ENCODE measurements at places on chromosomes 11 and 22.

DNA sequence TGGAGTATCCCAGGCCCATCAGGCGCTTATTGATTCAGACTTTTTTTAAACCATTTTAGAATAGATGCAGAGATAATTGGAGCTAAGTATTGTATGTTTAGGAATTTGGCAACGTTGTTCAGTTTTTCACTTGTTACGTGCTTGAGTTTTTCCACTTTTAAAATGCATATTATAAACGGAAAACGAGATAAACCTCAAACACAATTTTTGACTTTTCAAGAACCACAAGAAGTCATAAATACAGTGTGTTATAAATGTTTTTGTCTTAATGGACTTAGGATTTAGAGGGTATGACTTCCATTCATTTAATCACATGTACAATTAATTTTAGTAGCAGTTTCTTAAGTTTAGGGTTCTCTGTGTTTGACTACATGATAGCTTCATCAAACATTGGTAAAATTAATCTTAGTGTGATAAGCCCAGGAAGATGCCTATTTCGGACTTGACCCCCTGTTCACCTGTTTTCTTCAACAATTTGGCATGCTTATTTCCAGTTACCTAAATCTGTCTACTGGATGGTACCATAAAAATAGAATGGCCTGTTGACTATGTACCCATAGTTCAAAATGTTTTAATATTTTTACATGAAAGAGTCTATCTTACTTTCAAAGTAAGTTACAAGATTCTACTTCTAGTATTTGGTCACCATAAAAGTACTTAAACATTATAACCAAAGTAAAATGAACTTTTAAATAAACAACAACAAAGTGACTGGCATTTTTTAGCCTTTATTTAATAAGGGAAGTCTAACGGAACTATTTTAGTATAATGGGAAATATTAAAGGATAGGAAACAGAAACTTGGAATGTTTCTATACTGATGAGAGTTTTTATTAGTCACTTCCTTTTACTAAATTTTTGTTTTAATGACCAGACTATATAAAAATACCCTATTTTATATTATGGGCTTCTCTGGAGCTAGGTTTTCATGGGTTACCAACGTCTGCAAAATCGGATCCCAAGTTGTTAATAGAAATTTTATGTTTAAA lies 1.4 kb downstream of the ZC3H12C start:
- no peak for DNase-seq

DNA sequence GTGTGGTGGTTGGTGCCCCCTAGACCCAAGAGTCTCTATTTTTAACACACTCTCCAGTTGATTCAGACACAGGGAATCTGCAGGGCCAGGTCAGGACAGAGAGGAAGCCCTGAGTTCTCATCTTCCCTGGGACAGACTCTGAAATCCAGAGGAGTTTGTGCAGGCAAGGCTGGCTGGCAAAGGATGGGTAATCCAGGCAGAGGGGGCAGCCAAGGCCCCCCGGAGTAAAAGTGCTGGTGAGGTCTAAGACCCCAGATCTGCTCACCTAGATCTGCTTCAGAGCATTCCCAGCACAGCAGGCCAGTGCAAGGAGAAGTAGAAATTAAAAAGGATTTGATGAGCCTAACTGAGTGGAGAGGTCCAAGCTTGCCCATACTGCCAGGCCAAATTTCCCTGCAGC lies 40.6 kb upstream of the MN1 start:
- no peak for DNase-seq

- no peak for DNase-seq
These were observed 71.4 kb downstream of the SLC1A2 start for GRCh38 chr11:35347921-35348331.

- no peak for DNase-seq
These were observed 1.4 kb downstream of the LIPT2 start for GRCh38 chr11:74492084-74492483.

DNA sequence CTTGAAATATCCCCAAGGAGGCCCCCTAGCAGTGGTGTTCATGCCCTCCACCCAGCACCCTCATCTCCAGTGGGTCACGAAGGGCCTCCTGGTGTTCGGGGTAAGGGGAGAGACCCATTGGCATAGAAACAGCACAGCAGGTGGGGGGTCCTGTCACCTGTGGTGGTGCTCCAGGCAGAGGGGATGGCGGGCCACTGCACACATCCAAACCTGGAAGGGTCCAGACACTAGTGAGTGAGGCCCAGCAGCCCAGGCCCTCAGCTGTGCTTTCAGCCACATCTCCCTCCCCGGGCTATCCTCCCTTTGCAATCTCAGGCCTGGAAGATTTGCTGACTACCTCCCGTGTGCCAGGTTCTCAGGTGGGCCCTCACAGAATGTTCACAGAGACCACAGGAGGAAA lies 59.4 kb upstream of the LYVE1 start:
- no peak for DNase-seq

- no peak for DNase-seq
These were observed 482.6 kb downstream of the MIAT start for GRCh38 chr22:27139935-27140511.

GRCh38 chr11:73564903-73565302 lies 33.0 kb downstream of the FAM168A start:
- DNase-seq: no peak

GRCh38 chr22:43310798-43311197 lies 32.4 kb downstream of the SCUBE1 start:
- no peak for DNase-seq

DNA sequence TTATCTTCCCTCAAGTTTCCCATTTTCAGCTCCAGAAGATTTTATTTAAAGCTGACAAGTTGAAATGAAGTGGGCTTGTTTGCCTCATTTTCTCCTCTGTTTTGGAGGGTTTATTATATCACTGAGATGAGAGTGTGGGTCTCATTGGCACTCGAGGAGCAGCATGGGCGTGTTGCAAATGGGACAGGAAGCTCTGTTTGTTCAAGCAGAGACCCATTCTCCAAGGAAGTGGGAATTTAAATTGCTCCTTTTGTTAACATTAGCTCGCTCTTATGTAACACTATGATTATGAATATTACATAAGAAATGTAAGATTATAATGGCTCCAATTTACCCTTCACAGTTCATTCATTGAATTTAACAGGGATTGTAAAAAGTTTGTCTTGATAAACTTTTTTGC lies 317.7 kb upstream of the CTSC start:
- no peak for DNase-seq

DNA sequence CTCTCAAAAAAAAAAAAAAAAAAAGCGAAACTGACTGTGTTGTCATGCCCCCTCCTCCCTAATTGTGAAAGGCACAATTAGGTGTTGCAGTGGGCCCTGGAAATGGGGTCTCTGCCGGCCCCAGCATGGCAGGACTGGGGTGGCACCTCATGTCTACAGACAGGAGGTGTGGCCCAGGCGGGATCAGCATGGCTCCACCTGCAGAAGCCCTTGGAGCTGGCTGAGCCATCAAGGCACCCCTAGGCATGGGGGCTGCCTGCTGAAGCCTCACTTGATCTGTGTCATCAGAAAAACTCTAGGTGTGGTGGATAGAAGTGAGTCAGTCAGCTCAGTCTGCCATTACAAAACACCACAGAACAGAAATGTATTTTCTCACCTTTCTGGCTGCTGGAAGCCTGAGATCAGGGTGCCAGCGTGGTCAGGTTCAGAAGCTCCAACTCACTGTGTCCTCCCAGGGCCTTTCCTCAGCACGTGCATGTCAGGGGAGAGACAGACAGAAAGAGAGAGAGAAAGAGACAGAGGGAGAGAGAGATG lies 10.1 kb upstream of the B4GALNT4 start:
- DNase-seq: no peak

GRCh38 chr22:50702261-50702671 lies 29.6 kb downstream of the SHANK3 start:
- no peak for DNase-seq

- no peak for DNase-seq
These were observed 25.5 kb downstream of the SPATA19 start for GRCh38 chr11:133819746-133820315.

DNA sequence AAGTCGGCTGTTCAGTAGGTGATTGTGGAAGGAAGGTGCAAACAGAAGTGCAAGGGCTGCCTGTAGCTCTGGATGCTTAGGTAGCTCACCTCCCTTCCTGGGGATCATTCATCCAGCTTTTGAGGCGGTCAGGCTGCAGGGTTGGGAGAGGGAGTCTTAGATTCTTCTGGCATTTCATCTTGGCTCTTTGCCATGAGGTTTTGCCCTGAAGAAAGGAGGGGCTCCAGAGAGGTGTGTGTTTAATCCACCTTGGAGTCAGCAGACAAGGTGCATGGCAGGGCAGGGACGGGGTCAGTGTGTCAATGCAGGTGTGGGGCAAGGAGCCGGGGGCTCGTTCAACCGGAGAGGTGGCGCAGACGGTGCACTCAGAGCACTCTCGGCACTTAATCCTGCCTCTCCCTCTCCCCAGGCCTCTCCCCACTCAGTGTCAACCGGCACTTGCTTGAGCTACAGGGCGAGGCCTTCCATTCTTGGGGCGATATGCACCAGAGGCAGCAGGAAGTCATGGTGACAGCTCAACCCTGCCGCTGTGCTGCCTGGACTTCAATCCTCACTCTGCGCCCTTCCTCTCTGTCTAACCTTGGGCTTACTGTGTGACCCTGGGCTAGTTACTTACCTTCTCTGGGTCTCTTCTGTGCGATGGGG lies 7.2 kb downstream of the ADAMTS15 start:
- DNase-seq: no peak

- DNase-seq: no peak
These were observed 30.7 kb upstream of the RBX1 start for GRCh38 chr22:40920526-40920925.

DNA sequence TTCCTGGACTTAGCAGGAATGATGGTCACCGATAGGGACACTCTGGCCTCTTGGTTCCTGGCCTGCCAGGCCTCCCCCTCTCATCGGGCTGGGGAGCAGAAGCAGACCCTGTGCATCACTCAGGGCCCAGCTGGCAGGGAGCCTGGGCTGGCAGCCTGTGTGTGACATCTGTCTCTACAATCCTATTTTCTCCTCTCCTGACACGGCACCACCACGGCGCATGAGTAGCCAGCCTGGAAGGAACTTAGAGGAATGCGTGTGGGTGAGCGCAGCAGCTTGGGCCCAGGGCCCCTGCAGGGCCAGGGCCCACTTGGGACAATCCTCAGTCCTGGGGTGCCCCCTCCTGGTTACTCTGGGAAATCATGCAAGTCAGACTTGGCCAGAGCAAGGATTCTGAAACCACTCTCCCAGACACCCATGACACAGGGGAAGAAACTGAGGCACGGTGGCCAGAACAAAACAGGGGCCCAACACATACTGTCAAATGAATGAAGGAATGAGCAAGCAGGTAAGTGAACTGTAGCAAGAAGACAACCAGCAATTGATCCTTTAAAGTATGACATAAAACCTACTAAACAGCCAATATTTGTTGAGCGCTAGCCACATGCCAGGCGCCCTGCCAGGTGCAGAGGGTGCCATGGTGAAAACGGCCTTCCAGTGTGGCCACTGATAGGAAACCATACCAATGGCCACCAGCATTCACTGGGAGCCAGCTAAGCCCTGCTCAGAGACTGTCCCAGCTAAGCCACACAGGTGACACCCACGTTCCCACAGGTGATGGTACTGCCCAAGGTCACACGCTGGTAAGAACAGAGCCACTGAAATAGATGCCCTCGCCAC lies 13.3 kb downstream of the RSPH14 start:
- DNase-seq: peak; percentile 79

DNA sequence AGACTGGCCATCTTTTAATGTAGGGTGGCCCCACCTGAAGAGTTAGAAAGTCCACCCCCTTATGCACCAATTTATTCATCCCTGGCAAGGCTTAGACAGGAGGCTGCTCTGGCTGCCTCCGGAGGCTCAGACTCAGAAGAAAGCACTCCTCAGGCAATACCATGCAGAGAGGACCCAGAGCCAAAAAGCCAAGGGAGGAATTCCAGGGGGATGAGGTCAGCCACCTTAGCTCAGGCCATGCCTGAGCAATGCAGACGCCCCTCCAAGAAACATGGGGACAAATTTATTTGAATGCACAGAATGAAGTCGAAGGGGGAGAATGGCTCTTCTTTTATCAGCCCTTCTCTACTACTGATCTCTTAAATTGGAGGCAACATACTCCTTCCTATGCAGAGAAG lies 39.7 kb upstream of the GLYAT start:
- no peak for DNase-seq

DNA sequence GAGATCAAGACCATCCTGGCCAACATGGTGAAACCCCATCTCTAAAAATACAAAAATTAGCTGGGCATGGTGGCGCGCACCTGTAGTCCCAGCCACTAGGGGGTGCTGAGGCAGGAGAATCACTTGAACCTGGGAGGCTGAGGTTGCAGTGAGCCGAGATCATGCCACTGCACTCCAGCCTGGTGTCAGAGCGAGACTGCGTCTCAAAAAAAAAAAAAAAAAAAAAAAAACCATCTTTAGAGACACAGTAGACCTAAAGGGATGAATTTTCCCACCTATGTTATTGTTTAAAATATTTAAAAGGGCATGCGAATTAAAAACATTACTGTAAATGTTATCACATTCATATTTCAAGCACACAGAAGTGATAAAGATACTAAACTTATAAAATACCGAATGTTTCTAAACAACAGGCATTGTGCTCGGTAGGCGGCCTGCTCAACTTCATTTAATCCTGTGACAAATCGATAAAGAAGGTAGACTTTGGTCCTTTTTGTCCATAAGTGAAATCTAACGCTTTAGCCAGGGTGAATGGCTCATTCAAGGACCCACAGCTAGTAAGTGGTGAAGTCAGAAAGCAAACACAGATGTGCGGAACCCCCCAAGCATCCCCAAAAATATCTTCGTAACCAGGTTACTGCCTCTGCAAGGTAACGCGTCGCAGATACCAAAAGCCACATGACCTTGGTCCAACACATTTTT lies 16.1 kb downstream of the NCAPD3 start:
- peak; percentile 63 for DNase-seq

GRCh38 chr11:69828971-69829344 lies 9.7 kb upstream of the FGF3 start:
- DNase-seq: no peak

GRCh38 chr22:24367841-24368240 lies 59.6 kb upstream of the ADORA2A start:
- no peak for DNase-seq

DNA sequence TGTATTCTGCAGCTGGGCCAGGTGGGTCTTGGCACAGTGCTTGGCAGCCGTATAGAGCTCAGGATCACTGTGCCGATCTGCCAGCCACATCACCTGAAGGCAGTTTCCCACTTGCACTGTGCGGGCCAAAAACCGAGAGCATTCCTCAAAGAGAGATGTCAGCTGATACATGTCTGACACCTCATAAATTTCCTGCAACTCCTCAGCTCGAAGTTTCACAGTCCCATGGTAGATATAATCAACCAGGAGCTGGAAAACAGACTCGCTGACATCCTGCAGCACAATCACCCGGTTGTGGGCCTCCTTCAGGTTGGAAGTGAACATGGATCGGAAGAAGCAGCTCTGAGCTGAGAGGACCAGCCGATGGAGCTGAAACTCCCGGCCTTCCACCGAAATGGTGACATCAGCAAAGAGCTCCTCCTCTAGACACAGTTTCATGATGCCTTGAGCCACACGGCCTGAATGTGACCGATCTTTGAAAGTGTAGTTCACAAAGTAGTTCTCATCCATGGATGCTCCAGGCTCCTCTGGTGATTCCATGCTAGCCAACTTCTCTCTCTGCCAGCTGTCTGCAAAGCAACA lies 1.2 kb downstream of the KBTBD4 start:
- no peak for DNase-seq

- no peak for DNase-seq
These were observed 90.3 kb downstream of the TP53I11 start for GRCh38 chr11:44860346-44860745.
